ENCODE measurements at places on chromosomes 16 and 17. TPM values are rescaled to one million over a fixed set of nuclear protein-coding genes. Genes with fewer than 3 reads are reported as not detected.

The CCDC102A gene
- 27.3 TPM for total RNA-seq

The ABCC6 gene
- total RNA-seq = 2.9 TPM

The C16orf96 gene
- total RNA-seq = 0.10 TPM

The ALOX15 gene
- total RNA-seq = not detected

The RPS6KB1 gene
- 10.9 TPM for total RNA-seq

The SYNGR2 gene
- total RNA-seq = 77.7 TPM

The PRKCB gene
- not detected for total RNA-seq

The TAC4 gene
- not detected for total RNA-seq

The ADGRG3 gene
- total RNA-seq = not detected

The CLEC16A gene
- 48.3 TPM for total RNA-seq

The OR1A1 gene
- total RNA-seq = not detected

The AKTIP gene
- total RNA-seq = 38.4 TPM

The GALNS gene
- total RNA-seq = 41.0 TPM

The HBM gene
- not detected for total RNA-seq

The OSBPL7 gene
- 11.3 TPM for total RNA-seq
